ENCODE measurements at places on chromosomes 16 and 17.

- peak; percentile 70 for DNase-seq
Measured at GRCh38 chr16:11624636-11625607, 38.2 kb upstream of the LITAF start.

DNA sequence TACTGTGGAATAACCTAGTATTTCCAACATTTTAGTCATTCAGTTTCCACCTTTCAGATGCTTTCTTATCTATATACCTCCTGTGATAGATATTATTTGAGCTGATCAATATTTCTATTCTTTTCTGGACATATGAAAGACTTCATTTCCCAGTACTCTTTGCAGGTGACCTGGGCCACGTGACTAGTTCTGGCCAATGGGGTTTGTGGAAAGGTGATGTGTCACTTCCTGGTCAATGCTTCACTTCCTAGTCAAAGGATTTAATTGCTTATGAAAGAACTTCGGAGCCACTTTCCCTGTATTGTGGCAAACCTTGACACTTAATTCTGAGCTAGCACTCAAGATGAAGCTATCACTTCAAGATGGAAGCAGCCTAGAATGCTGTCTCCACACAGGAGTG lies 248.9 kb upstream of the FOXF1 start:
- DNase-seq, result peak; percentile 44

- no peak for DNase-seq
Measured at GRCh38 chr17:49579522-49579921, 3.9 kb downstream of the NXPH3 start.

- DNase-seq, result peak; percentile 51
Measured at GRCh38 chr16:70728150-70728549, 42.3 kb upstream of the MTSS2 start.

GRCh38 chr16:4298761-4299522 lies 16.9 kb upstream of the GLIS2 start:
- DNase-seq, result no peak

- DNase-seq, result no peak
Measured at GRCh38 chr17:72342061-72342460, 221.2 kb downstream of the SOX9 start.

- no peak for DNase-seq
Measured at GRCh38 chr16:47316442-47317015, 144.3 kb downstream of the ITFG1 start.

GRCh38 chr17:58238147-58238634 lies at the start of gene LPO:
Gene LPO, plus strand, starts transcription at chr17:58238584. Its CDS starts 4,396 bp downstream, at chr17:58242980.
- DNase-seq, result peak; percentile 54

DNA sequence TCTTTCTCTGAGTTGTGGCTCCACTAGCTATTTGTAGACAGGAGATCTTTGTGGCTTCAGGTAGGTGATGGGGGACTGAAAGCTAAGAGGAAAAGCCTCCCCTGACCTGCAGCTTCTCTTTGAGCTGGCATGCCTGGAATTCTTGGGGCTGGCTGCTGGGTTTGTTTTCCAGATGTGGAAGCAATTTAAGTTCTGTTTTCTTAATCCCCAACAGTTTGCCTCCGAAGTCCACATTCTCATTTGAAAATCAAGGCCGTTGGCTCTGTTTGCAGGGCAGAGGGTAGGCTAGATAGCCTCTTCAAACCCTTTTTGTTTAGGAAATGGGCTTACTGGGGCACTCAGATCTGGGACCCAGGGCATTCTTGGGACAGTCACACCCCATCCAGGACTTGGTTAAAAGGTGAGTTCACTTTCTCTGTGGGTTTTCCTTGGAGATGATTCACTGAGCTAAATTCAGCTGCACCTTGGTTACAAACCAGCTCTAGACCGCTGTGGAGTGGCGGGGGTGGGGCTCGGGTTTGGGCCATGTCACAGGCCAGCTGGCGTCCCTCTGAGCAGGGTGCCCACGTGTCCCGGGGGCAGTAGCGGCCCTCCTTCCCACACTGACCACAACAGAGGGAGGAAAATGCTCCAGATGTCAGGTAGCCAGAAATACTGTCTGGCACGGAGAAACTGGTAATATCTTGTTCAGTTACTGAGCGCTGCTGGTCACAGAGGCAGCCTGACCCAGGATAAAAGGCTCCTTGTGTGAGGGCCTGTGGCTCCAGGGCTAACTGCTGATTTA lies 108.5 kb downstream of the RAB11FIP4 start:
- DNase-seq, result peak; percentile 57

All from MV-4-11 (cell line).